ENCODE measurements at places on chromosomes 1 and 21.

GRCh38 chr1:92653605-92654381 is 131.1 kb downstream of the EVI5 start:
- peak; percentile 80 for DNase-seq

- no peak for DNase-seq
These were observed 103.7 kb upstream of the SOD1 start for GRCh38 chr21:31555741-31556191.

- DNase-seq = peak; percentile 13
These were observed 24.3 kb upstream of the DUSP10 start for GRCh38 chr1:221766210-221766609.

- peak; percentile 75 for DNase-seq
These were observed 829 bp downstream of the SPEN start for GRCh38 chr1:15848143-15848928.

- peak; percentile 19 for DNase-seq
These were observed 36.5 kb downstream of the C4BPA start for GRCh38 chr1:207140536-207140935.

- no peak for DNase-seq
These were observed 264.7 kb upstream of the ZRANB2 start for GRCh38 chr1:71345491-71345890.
